ENCODE measurements at places on chromosomes 6 and 20.

DNA sequence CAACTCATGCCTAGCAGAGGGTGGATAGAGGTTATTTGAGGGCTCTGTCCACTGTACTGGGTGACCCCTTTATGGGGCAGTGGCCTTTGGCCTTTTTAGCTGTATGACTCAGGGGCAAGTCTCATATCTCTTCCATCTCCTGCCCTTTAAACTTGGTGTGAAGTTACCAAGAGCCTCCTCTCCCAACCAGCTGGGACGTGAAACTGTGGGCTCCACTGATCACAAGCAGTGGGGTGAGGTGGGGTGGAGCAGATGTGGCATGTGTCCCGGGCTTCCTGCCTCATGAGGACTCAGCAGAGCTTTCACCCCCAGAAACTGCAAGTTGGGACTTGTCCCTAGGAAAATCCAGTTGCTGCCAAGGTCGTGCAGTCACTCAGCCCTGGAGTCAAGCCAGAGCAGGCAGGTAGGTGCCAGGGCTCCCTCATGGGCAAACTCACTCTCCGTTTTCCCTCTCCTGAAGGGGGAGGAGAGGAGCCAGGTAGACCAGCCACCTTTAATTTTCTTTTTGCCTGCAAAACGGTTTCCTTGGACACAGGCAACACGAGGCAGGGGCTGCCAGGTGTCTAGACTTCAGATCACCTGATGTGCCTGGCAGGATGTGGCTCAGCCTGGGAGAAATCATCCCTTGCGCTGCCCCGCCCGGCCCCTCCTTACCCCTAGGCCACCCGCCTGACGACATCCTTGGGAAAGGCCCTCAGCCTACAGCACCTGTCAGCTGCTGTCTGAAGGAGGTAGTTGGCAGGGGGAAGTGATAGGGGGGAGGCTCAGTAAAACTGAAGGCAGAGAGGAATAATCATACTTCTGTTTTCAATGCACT is 4.0 kb downstream of the CDKN1A start:
- peak; percentile 51 for DNase-seq

GRCh38 chr20:11901127-11901526 is 16.6 kb upstream of the BTBD3 start:
- DNase-seq, result peak; percentile 82

GRCh38 chr6:166474721-166475565 is 92.2 kb upstream of the MPC1 start:
- DNase-seq, result no peak

GRCh38 chr6:19478992-19479391 is 358.2 kb upstream of the ID4 start:
- DNase-seq, result peak; percentile 67

GRCh38 chr6:12026120-12026519 is 14.0 kb downstream of the HIVEP1 start:
- no peak for DNase-seq

- no peak for DNase-seq
Observed at GRCh38 chr20:53129563-53129962, 157.4 kb downstream of the TSHZ2 start.

DNA sequence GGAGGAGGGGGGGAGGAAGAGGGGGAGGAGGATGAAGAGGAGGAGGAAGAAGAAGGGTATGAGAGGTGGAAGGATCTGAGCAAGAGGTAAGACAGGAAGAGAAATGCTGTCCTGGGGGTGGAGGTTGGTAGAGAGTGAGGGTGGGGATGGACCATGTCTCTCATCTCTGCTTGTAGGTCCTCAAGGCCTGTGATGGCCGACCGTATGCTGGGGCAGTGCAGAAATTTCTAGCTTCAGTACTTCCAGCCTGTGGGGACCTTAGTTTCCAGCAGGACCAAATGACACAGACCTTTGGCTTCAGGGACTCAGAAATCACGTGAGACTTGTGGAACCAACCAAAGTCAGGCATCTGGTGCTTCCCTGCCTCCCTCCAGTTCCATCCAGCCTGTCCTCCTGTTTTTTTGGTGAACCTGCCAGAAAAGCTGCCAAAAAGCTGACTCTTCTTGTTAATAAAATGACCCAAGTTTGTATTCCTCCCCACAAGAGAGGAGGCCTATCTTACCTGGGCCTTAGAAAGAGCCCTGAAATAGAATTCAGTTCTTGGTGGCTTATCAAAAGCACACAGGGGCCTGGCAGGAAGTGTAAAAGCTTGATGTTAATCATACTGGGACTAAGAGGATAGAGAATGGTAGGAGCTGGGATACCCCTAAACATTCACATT is 2.5 kb upstream of the C4A start:
- DNase-seq, result no peak

DNA sequence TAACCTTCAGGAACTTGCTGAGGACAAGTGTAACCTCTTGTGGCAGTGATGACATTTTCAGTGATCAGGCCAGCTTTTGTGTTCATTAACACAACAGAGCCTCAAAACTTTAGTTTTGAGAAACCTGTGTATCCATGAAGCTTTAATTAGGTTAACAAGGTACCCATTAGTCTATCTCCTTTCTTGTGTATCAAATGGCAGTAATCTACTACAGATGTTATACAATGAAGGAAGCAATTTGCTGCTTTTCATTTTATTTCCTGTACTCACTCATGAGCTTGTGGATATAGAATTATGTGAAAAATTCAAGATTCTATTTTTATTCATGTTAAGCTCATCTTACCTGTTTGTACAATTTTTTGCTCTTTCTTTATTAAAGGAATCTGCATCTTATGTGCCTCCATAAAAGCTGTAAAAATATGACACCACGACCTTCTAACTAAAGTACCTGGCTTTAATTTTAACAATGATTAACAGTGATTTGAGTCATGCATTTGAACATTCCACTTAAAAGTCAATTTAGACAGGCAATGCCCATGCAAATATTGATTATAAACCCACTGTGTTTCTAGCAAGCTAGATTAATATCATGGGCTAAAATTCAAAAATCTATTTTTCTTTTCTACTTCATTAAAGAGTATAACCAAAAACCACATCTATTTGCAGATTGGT is 897.3 kb downstream of the KIF16B start:
- DNase-seq, result no peak

DNA sequence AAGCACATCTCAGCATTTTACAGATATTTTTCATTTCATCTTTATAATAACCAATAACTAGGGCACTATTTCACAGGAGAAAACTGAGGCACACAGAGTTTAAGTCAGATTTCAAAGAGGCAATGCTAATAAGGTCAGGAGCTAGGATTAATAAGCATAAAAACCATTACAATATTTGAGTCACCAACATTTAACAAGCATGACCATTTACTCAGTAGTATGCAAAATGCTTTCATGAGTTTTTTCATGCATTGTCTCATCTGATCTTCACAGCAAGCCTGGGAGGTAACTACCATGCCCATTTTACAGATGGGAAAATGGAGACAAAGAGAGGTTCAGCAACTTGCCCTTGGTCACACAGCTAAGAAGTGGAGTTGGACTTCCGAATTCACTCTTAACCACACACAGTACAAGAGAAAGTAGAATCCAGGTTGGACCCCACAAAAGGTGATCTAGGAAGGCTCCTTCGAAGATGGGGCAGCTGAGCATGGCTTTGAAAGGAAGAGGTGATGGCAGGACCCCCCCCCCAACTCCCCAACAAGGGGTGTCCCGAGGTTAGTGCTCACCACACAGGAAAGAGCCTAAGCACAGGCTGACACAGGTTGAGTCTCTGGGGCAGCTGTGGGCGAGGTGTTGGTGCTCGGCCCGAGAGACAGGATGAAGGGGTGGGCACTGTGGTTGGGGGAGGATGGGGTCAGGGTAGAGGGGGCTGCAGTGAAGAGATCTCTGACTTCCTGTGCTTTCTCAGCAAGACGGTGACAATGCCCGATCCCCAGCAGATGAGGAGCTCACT is 108.8 kb downstream of the PREX1 start:
- no peak for DNase-seq

- DNase-seq, result peak; percentile 49
Observed at GRCh38 chr20:45969712-45970634, 2.0 kb downstream of the ZNF335 start.

DNA sequence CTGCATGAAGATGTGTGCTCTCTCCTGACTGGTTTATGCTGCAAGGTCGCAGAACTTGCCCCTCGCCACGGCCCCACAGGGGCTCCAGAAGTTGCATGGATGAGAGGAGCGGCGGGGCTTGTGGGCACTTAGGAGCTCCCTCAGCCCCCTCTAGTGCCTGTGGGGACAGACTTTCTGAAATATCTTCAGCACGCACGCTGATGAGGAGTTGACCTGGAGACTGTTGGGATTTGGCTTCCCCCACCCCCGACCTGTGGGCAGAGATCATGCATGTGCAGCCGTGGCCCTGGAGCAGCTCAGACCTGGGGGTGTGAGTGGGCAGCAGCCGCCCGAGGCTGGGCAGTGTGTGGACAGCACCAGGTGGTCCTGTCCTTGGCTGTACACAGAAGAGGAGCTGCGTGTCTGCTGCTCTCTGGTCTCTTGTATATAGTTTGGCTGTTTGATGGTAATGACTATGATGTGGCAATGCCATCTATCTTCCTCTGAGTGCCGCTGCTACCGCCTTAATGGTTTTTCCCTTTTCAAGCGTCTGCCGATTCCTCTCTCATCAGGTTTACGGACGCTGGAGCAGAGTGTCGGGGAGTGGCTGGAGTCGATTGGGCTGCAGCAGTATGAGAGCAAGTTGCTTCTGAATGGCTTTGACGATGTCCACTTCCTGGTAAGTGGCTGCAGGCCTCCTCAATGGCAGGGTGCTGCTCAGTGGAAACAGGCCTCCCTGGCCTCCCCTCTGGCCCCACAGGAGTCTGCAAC is 81.4 kb downstream of the TCP11 start:
- no peak for DNase-seq

DNA sequence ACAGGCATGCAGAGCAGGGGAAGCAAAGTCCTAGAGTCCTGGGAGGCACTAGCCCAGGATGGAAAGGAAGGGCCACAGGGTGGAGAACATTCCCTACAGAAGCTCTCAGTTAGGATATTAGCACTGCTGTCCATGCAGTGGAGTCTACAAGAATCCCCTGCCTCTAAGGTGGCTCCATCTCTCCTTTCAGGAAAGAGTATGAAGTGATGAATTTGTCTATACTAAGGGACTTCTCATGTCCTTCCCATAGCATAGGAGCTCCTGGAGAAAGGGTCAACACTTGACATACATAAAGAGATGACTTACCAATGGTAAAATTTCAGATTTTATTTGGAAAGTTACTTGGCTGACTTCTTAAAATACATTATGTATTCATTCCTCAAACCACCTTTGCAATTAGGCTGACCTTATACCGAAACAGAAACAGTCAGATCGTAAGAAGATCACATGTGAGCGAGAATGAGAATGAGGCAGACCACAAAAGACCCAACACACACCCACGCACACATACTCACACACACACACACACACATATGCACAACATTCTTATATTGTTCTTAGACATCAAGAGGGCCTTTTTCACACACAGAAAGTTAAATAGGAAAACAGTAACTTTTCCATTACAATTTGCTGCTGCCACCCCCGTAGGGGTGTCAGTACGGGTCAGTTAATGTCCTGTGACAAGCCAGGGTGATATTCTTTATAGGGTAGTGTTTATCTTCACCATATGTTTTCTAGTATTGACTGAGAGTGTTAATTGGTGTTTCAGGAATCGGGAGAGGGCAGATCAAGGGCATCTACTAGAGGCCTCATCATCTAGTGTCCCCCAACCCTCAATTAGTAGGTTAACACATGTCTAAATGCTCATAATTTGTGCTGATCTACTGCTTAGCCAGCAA is 159.4 kb downstream of the FAXC start:
- DNase-seq, result no peak

DNA sequence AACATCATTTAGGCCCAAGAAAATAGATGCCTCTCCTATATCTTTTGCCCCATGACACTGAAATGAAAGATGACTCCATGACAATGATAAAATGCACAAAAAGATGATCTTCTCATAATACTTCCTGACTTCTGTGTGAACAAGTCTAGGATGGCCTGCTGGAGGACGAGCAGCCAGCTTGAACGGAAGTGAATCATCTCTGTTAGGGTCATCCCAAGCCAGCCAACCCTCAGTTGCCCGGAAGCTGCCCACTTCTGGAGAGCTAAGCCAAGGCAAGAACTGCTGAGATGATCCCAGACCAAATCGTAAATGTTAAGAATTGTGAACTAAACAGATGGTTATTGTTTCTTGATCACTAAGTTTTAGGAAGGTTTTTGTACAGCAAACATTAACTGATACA is 249.7 kb upstream of the HS3ST5 start:
- DNase-seq, result no peak

DNA sequence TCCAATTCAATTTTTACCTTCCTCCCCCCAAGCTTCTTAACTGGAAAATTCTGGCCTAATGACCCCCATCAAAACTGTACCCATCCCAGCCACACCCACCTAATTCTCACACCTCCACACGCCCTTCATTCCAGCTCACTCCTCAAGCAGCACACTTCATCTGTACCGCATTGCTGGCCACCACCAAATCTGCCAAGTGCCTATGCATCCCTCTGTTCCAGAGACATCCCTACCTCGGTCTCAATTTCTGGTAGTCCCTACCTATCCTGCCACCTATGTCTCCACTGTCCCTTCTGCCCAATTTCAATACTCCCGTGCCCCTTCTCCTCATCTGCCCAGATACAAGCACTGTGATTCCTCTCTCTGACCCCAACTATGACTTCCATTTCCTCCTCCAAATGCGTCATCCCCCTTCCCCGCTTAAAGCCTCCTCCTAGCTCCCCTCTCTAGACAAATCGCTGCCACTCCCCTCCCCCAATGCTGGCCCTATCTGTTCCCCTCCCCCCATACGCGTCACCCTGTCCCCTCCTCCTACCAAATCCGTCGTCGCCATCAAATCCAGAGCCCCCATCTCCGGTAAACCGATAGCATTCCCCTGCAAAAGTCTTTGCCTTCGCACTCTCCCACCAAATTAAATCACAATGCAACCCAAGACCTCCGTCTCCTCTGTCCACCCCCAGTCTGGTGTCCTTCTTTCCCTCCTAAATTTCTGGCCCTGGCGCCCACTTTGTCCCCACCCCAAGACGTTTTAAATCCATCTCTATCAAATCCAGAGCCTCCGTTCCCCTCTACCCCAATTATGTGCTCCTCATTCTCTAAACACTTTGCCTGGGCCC is 1.2 kb downstream of the MTCH1 start:
- DNase-seq, result peak; percentile 9

GRCh38 chr6:19866985-19867627 is 29.9 kb downstream of the ID4 start:
- DNase-seq, result peak; percentile 50

DNA sequence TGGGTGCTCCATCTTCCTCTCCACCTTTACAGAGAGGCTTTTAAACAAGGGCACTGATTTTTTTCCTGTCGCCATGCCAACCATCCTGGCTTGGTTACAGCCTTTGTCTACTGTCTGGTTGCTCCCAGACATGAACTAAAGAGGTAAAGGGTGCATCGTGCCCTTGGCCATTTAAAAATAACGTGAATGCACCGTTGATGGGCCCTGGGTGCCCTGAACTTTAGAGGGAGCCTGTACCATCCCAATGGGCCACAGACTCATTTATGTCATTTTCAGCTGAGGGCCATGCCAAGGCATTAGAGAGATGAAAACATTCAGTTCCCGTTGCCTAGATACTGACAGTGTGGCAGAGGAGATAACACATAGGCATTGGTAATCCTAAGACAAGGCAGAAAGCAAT is 23.3 kb downstream of the TMC2 start:
- no peak for DNase-seq

- no peak for DNase-seq
Observed at GRCh38 chr6:127210725-127211124, 55.9 kb upstream of the RNF146 start.
